ENCODE measurements at places on chromosomes 7 and 10.

DNA sequence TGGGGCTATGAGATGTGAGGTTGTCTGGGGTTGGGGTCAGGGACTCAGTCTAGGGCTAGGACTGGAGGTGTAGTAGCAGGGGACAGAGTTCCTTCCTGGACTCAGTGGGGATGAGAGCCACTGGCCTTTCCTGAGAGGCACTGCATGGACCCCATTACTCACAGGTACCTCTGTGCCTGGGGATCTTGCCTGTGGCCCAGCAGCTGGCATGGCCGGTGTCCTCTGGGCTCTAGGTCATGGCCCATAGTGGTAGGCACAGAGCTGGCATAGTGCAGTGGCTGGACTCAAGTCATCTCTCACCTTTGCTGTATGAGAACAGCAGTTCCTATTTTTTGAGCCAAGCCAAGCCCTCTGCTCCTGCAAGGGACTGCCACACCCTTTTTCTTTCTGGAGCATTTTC is 51.9 kb downstream of the NEURL1 start:
- no peak for DNase-seq

- no peak for DNase-seq
Measured at GRCh38 chr10:12638781-12639180, 289.4 kb downstream of the CAMK1D start.

DNA sequence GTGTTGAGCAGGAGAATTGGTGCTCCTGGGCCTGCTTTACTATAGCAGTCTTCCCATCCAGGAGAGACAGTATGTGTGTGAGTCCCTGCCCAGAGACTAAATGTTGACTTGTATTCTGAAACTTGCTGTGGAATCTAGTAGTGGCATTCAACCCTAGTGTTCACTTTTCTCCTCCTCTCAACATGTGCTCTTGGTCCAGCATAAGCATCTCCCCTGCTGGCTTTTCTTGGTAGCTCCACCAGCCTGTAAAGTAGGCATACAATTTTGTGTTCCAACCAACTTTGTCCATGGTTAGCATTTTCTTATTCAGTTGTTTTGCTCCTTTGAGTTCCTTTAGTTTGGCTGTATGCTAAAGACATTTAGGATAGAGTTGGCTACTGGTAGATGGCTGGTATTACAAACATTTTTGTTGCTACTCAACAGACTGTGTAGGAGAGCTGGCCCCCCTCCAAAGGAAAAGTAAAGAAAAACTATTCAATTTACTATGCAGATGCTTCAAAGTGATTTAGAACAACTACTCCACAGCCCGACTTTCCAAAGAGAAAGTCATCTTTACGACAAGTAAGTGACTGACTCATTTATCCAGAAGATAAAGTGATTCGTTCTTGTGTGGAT is 46.0 kb downstream of the ASB4 start:
- no peak for DNase-seq

DNA sequence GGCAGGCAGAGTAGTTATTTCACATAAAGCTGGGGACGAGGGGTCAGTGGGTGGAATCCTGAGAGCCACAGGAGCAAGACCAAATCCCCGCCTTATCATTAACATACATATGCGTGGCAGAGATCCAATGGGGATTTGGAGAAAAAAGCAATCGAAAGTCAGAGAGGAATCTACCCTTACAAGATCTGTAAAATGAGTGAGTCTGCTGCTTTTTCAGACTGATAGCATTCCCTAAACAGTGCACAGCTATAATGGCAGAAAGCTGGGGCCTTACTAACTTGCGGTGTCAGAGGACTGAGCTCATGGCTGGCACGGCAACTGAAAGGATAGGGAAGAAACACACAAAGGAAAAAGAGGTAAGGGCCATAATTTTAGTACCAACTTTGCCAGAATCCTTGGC is 25.0 kb downstream of the GPR22 start:
- DNase-seq, result no peak

DNA sequence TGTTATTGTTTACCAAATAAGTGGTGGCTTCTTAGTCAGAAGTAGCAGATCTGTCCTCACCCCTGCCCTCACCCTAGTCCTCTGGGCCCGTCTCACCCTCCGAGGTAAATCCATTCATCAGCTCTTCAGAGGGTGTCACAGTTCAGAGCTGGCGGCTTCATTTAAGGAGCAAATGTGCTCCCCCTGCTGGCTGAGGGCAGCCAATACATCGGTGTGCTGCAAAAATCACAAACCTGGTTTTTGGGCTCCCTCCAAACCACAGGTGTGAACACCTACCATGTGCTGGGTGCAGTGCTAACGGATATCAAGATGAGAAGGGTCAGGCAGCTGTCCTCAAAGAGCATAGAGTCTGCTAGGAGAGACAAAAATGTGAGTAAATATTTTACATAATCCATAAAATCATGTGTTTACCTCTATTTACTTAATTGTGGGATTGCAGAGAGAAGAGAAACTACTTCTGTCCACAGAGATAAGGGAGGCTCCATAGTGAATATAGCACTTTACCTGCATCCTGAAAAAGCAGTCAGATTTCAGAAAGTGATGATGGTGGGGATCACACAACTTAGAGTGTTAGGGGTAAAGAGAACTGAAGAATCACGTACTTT is 15.5 kb upstream of the CRTAC1 start:
- DNase-seq, result peak; percentile 63

DNA sequence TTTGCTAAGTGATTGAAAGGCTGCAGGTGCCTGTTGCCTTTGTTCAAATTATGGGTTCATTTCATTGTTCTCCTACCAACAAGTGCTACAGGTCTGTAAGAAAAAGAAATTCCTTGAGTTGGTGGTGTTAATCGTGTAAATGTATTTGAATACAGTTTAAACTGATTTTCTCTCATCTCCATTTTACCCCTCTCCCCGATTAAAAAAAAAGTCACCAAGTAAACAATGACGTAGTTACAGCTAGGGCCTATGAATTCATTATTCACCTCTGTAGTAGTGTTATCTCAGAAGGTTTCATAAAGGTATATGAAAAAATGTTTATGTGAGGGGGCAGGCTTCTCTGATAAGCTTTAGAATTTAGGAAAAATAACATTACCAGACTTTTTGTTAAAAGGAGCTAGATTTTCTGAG is 1.1 kb downstream of the REEP3 start:
- DNase-seq, result peak; percentile 55

- no peak for DNase-seq
Measured at GRCh38 chr10:61921143-61921542, 19.6 kb downstream of the ARID5B start.

DNA sequence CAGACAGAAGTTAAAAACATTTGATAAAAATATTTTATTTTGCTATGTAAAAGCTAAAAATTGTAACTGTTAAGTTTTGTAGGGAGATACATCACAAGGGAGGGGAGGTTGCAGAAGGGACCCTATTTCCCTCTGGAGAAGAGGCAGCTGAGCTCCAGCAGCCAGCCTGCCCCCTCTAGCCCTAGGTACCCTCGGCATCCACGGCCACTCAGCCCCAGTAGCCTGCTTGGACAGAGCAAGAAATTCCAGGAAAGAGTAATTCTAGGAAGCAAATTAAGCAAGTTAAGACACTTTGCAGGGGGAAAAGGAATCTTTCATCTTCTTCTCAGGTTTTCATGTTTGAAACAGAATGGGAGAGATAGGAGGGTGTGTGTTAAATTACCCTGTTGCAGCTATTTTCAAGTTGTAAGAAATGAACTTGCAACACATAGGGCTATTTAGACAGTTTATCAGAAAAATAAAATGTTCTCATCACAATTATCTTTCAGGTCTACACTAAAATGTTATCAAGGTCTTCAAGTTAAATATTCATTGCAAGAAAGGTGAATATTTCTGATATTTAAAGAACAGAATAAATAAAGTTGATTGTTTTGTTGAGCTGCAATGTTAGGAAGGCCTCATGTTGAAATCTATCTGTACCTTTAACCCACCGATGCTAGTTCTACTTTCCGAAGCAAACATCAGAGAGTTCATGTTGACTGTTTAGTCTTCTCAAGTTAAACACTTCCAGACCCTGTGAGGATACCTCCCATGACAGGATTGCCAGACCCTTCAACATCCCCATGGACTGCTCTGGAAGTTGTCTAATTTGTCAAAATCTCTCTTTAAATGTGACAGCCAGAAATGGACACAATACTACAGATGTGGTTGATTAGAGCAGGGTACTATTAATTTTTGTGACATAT is 5.5 kb downstream of the SGCE start:
- no peak for DNase-seq

- no peak for DNase-seq
Measured at GRCh38 chr7:137981668-137982067, 20.2 kb downstream of the CREB3L2 start.

DNA sequence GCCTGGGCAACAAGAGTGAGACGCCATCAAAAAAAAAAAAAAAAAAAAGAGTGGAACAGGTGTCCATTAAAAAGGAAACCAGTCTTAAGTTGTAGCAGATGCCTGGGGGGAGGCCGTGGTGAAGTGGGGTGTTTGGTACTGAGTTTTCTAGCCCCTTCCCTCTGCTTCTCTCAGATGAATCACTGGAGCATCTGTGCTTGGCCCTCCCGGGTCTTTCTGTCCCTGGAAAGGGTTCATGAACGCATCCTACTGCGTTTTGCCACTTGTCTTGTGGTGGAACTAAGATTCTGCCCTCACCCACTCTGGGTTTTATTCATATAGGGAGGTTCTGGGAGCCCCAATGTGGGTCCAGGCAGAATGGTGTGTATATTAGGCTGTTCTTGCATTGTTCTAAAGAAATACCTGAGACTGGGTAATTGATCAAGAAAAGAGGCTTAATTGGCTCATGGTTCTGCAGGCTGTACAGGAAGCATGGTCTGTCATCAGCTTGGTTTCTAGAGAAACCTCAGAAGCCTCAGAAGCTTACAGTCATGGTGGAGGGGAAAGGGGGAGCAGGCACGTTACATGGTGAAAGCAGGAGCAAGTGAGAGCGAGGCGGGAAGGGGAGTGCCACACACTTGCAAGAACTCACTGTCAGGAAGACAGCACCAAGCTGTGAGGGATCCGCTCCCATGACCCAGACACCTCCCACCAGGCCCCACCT is 63.5 kb downstream of the CAMK1D start:
- no peak for DNase-seq

DNA sequence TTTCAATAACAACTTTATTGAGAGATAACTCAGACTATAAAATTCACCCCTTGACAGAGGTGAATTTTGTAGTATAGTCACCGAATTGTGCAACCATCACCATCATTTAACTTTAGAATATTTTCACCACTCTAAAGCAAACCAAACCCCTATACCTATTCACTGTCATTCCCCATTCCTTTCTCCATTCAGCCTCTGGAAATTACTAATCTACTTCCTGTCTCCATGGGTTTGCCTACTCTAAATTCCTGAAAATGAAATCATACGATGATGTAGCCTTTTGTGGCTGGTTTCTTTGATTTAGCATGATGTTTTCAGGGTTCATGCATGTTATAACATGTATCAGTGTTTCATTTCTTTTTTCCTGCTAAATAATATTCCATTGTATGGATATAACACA is 15.6 kb upstream of the LMTK2 start:
- peak; percentile 96 for DNase-seq

DNA sequence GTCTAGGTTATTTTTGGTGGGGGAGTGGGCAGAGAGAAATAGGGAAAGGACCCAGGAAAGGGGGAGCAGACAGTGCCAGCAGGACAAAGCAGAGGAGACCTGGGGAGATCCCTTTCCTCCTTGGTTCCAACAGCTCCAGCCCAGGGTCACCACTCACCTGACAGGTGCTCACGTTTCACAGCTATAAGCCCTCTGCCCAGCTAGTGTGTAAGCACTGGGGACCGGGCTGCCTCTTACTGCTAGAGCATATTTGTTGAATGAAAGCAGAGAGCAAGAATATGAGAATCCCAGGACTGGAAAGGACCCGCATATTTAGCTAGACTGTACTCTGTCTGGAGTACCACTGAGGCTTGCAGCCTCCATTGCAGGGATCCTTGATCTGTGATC is 6.7 kb downstream of the ZCCHC24 start:
- DNase-seq, result no peak

GRCh38 chr10:125397608-125398007 is 237.2 kb upstream of the CTBP2 start:
- no peak for DNase-seq

GRCh38 chr10:119502209-119502608 is 40.3 kb downstream of the RGS10 start:
- DNase-seq, result no peak

DNA sequence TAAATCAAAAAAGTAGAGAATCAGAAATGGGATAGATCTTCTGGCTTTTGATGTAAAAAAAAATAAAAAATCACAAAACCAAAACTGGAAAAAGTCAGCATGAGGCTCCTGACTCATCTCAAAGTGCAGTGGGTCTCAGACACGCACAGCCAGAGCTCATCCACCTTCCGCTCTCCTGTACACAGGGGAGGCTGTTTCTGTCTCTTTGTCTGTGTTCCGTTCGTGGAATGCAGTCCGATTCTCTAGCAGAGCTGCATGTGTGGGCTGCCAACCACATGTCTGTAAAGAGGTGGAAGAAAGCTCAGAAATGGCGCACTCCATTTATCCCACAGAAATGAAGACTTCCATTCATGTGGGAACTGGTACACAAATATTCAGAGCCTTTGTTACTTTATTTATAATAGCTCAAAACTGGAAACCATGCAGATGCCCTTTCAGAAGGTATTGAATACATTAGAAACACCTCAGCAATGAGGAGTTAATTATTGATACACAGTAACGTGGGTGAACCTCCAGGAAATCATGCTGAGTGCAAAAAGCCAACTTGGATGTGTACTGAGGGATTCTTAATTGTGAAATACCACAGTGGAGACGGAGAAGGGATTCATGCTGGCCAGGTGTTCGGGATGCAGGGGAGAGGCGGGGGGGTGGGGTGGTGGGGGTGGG is 123.3 kb downstream of the TRRAP start:
- DNase-seq, result no peak

DNA sequence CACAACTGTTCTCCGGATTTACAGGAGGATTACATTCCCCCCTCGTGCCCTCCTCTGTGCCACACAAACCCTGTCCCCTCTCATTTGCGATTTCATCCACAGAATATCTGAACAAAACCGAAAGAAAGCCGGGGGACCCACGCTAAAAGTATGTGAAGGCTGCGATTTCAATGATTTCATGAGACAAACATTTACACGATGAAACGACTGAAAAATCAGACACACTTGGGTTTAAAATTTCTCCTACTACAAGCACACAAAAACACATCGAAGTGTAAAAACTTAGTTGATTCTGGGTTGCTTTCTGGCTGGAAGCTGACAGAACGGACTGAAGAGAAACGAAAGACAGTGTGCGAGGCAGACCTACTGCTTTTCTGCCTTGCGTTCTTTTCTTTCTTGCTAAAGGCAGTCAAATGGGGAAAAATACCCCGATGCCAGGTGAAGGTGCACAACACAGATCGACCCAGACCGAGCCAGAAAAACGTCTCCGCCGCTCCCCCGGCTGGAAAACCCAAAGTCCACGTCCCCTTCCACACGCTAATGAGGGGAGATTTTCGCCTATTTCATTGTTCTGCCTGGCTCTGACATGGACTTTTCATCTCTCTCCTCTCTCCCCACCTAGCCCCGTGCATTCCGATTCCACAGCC is 1.2 kb downstream of the HIPK2 start:
- peak; percentile 39 for DNase-seq

- DNase-seq, result no peak
Measured at GRCh38 chr10:10993785-10994184, 23.9 kb upstream of the CELF2 start.

GRCh38 chr10:116732573-116732972 is 9.8 kb downstream of the HSPA12A start:
- DNase-seq, result no peak

GRCh38 chr7:112072541-112073245 is 133.5 kb downstream of the DOCK4 start:
- DNase-seq, result no peak
